Stimulated activated CD4-positive, alpha-beta T cell treated with anti-CD3 and anti-CD28 coated beads, TNF-alpha, amount 100 ng/mL, for 24 hours (primary cell): ENCODE measurements at places on chromosomes 16 and 17.

DNA sequence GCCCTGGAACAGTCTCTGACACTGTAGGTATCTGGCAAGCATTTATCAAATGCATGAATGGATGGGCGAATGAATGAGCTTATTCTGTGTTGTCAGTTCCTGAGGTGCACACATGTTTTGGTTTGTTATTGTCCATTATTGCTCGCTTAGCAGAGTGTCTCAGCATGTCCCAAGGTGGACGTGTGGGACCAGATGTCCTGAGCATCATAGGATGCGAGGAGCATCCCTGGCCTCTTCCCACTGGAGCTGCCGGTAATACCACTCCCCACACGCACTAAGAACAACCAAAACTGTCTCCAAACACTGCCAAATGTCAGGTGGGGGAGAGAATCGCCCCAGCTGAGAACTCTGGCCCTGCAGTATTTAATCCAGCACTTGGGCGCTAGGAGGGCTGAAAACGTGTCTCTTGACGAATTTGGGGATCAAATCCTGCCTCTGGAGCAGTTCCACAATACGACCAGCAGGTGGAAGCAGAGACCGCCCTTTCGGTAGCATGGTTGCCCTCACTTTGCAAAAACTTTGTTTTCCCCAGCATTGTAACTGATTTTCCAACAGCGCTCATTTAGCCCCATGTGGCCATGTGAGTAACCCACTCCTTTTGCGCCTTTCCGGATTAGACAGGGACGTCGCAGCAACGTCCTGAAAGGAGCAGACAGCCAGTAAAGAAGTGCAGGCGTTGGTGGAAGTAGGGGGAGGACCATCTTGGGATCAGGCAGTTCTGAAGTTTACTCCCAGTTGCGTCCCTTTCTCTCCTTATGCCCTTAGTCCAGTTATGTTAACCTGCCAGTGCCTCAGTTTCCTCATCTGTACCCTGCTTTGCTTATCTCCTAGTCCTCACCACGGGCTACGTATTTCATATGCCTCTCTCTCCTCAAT is 22.7 kb downstream of the TMEM114 start:
- peak; percentile 71 for DNase-seq

DNA sequence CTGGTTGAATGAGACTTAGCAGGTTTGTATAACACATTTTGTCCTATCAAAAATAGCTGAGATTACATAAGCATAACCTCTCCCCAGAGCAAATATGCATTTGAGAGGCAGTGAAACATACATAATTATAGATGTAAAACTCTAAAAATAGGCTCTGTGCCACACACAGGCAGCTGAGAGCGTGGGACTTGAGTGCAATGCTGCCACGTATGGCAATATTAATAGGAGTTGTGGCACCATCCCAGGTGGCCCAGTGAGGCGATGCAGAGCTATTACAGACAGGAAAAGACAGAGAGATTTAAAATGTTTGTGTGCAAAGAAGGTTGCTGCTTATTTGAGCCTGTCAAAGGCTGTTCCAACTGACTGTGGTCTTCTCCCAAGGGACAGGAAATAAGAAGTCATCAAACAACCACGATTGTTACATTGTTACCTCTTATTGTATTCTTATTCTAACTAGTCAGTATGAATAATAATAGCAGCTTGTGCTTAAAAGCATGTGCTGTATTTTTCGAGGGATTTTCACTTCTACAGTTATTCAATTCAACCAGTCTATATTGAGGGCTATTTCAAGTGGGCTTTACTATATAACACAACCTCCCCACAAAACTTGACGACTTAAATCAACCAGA is 116.5 kb downstream of the SALL1 start:
- no peak for DNase-seq

DNA sequence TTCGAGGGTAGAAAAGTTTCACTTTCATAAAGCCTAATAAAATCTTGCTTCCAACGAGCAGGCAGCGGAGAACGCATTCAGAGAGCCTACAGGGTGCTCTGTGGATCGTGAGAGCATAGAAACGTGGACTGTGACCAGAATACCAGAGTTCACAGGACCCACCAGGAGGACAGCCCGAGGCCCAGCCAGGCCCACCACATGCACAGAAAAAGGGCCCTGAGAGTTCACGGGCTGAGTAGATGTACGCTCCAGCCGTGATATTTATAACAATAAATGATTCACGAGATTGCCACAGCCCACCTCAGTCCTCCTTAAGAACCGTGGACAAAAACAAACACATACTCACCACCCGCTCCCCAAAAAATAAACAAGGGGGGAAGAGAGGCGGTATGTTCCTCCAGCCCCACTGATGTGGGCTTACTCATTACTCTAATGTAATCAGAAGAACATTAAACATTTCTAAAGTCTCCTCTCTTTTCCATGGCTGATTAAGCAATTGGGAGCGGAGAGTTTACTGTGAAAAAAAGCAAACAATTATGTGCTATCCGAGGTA is 207.2 kb downstream of the C16orf78 start:
- DNase-seq, result no peak

GRCh38 chr17:76458580-76459490 is 5.9 kb upstream of the UBE2O start:
- DNase-seq, result no peak

DNA sequence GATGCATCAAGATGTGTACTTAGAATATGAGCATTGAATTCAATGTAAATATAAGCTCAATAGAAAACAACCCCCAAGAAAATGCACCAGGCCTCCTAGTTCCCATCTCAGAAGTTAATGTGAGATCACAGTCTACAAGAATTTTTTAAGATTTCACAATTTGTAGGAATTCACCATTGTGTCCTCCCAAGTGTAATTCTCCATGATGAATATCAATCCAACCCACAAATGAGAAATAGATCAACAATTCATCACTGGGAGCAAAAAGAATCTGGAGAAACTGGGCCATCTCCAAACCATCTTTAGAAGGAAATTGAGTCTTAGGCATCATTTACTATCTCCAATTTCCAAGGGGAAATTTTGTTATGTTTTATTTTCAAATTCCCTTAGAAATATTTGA is 310.5 kb upstream of the GOT2 start:
- DNase-seq, result no peak

DNA sequence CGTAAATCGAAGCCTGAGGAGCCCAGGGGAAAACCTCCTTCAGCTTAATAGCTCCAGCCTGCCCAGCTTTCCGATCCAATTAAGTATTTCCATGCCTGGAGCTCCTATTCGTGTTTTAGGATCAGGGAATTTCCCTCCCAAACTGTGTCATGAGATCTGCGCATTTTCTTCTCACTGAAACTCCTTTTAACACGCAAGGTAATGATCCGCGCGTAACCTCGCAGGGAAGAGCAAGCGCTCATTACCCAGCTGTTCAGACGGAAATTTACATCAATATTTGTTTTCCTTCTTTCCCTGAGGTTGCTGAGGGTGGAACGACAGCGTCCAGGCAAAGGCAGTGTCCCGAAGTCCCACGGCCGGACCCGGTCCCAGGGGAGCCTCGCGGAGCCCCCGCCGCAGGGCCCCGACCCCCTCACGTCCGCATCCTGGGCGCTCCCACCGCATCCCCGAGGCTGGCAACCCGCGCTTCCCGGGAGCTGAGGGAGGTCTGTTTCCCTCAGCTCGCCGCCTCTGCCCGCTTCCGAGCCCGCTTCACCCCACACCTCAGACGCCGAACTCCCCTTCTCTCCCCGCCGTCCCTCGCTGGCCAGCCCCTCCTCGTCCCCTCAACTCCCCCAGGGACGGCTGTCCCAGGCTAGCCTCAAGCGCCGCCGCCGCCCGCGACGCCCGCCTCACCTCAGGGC is 415 bp downstream of the ABCA5 start:
- peak; percentile 3 for DNase-seq

GRCh38 chr17:58229384-58229783 is 9.0 kb upstream of the LPO start:
- DNase-seq, result no peak

GRCh38 chr16:349211-349610 is 3.3 kb downstream of the AXIN1 start:
- no peak for DNase-seq

DNA sequence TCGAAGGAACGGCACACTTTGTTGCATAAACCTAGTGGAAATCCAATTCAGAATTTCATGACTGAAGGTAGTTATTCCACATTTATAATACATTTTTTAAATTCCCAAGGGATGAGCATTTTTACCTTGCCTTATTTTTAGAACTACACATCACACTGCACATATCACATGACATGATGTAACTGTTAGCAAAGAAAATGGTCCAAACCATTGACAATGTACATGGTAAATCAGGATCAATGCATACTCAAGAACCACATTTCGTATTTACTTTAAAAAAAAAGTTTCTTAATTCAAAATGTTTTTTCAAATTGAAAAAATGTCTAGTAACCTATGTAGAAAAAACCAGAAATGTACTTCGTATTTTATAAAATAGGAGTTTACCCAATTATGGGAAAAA is 2.5 kb downstream of the KANSL1 start:
- DNase-seq, result no peak

- DNase-seq, result no peak
Measured at GRCh38 chr17:49787884-49788477, 500 bp upstream of the KAT7 start.
